ENCODE measurements at places on chromosomes 4 and X.

DNA sequence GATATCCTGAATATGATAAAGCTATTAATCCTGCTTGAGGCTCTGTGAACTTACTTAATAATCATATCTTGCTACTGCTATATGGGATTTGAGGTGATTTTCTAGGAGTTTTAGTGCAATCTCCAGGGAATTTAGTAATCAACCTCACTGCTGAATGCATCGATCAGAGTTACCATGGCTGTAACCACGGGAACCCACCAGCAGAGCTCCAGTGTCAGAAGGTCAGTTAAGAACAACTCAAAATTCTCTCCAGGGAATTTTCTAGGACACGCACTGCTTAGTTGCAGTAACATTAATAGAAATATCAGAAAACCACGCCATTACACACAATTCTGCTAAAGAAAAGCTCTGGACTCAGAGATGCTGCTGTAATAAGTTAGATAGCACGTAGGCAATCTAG lies 1477.2 kb upstream of the TENM3 start:
- DNase-seq = no peak

- DNase-seq = no peak
These were observed 356.7 kb upstream of the DIPK2B start for GRCh38 chrX:45557387-45557786.

- DNase-seq = no peak
These were observed 161.5 kb upstream of the SFRP2 start for GRCh38 chr4:153950100-153950979.

DNA sequence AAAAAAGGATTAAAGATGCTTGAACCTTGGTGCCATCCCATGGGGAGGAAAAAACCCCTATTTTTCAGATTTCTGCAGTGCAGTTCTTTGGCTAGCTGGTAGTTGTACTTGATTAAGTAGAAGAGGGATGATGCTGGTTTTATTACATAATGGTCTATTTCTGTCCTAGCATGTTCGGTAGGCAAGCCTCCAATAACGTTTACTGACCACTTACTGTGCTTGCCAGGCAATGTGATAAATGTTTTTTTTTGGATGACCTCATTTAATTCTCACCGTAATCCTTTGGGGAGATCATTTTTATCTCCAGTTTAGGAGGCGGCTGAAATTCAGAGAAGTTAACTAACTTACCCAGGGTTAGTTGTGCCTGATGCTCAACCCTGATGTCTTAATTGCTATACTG lies 92.1 kb upstream of the RPA4 start:
- DNase-seq = no peak

- DNase-seq = no peak
These were observed 120.1 kb downstream of the MANBA start for GRCh38 chr4:102640669-102641068.

GRCh38 chr4:1051472-1051871 lies 40.0 kb downstream of the FGFRL1 start:
- peak; percentile 67 for DNase-seq

GRCh38 chr4:186149872-186150271 lies 41.5 kb upstream of the CYP4V2 start:
- DNase-seq = peak; percentile 85

DNA sequence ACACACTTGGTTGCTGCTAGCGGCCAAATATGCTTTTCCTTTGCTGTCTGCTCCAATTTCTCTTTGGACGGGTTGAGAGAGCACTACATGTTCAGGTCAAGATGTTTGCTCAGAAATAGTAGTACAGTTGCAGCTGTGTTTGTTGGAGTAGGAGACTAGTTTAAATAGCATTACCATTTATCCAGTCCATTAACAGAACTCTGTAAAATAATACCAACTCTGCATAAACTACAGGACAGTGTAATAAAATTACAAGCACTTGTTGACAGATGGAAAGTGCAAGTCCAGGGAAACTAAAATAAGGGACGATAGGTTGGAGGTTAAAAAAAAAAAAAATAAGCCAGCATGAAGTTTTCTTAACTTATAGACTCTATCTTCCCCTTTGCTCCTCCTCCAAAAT lies 20.2 kb downstream of the SLIT2 start:
- DNase-seq = no peak

DNA sequence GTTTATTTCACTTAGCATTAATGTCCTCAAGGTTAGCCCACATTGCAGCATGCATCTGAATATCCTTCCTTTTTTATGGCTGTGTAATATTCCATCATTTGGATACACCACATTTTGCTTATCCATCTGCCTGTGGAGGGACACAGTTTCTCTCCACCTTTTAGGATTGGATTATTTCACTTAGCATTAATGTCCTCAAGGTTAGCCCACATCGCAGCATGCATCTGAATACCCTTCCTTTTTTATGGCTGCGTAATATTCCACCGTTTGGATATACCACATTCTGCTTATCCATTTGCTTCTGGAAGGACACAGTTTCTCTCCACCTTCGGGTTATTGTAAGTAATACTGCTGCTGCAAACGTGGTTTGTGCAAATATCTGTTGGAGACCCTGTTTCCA lies 110.0 kb downstream of the DHRSX start:
- DNase-seq = no peak

DNA sequence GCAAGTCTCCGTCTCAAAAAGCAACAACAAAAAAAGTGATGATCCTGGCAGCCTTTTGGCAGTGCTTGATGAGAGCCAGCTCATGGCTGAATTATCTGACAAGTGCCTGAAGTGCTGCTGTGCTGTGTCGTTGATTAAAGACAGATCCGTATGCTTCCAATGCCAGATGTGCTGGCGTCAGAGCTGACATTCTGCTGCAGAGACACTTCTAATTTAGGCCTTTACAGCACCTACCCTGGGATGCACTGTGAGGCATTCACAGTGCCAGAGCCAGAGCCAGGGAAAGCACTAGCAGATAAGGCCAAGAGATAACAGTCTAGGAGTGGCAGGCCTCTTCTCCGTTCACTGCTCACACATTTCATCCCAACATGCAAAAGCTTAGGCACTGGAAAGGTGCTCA lies 995.5 kb downstream of the RAB28 start:
- DNase-seq = no peak

GRCh38 chr4:24798036-24798610 lies 2.8 kb downstream of the SOD3 start:
- DNase-seq = no peak

GRCh38 chrX:38861489-38861888 lies 60.2 kb downstream of the MID1IP1 start:
- DNase-seq = no peak

DNA sequence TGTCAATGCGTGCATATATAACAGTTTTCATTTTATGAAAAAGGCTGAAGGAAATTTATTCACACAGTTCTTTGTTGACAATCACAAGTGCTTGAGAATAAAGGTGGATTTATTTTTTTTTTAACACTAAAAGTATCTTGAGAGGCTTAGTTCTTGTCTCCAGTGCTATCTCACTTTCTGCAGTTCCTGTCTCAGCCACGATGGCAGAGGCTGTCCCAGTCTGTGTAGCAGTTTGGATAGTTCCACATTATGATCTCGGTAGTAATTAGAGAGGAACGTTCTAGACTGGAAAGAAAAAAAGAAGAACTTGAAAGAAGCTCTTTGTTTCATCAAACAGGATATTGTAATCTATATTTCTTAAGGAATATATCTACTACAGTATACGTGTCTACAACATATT lies 229.0 kb downstream of the UGT8 start:
- DNase-seq = no peak

DNA sequence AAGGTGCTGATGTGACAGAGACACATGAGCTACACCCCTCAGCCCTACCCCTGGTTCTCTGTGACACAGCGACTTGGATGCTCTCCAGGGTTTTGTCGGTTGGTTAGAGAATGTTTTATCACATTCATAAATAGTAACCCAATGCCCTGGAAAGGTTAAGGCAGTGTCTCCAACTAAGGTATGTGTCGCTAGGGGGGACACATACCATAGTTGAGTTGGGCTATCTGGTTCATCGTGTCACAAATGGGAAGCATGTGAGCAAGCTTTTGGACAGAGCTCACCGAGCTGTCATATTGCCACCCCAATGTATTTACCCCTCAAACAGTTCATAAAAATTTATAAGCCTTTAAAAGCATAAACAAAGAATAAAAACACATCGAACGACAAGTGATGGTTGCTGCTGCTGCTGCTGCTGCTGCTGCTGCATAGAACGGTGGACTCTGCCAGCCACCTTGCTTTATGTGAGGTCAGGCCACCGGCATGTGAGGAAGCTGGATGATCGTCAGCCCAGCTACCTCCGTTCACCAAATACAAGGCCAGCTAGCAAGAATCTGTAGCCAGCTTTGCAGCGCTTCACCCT lies 55.9 kb downstream of the STOX2 start:
- no peak for DNase-seq

GRCh38 chr4:147638942-147639341 lies 21.7 kb downstream of the TMEM184C start:
- no peak for DNase-seq

GRCh38 chr4:135412213-135412612 lies 1210.6 kb upstream of the PABPC4L start:
- no peak for DNase-seq

GRCh38 chrX:124256216-124256615 lies 76.2 kb upstream of the TEX13D start:
- no peak for DNase-seq

GRCh38 chr4:101807351-101807750 lies 16.8 kb downstream of the BANK1 start:
- DNase-seq = no peak

- DNase-seq = no peak
These were observed 10.1 kb upstream of the SASH3 start for GRCh38 chrX:129769467-129770154.

DNA sequence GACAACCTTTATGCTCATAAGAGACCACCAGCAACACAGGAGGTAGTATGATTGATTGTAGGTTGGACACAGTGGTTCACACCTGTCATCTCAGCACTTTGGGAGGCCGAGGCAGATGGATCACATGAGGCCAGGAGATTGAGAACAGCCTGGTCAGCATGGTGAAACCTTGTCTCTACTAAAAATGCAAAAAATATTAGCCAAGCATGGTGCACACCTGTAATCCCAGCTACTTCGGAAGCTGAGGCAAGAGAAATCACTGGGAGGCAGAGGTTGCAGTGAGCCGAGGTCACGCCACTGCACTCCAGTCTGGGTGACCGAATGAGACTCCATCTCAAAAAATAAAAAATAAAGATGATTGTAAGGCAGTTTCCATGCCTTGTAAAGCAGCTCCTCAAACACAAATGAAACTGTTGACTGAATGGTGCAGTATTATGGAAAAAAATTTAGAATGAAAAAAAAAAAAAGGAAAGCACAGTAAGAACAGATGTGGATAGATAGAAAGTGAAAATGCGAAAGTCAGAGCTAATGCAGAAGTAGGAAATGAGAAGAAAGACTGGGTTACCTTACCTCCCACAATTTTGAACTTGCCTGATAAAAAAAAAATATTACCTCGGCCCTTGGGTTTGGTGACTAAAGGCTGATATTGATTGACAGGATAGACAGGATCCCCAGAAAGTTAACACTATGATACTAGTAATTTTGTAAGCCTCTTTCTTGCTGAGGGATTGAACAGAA lies 249.2 kb upstream of the TRAM1L1 start:
- no peak for DNase-seq

DNA sequence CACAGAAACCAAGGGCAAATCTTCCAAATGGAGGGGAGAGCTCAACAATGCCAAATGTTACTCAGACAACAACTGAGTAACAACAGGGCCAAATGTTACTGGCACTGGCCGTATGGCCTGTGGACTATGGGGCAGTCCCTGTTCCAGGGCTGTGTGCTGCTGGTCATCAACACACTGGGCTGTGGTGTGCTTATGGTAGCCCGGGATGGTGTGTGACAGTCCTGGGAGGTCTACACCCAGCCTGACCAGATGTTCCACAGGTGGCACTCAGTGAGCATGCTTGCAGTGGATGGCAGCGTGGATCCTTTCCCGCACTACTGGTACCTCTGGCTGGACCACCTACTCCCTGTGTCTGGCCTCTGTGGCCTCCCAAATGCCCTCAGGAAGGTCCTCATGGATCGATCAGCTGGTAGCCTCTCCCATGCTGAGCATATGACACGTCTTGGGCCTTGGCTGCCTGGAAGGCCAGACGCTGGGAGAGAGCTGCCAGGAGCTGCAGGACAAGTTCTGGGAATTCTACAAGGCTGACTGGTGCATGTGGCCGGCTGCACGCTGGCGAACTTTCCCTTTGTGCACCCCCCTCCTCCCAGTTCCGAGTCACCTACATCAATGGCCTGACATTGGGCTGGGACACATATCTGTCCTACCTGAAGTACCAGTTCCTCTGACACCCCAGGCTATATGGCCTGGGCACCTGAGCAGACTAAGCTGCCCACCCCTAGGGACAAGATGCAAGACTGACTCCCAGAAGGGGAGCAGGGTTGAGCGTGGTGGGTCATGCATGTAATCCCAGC lies 59.7 kb upstream of the IQSEC2 start:
- no peak for DNase-seq

DNA sequence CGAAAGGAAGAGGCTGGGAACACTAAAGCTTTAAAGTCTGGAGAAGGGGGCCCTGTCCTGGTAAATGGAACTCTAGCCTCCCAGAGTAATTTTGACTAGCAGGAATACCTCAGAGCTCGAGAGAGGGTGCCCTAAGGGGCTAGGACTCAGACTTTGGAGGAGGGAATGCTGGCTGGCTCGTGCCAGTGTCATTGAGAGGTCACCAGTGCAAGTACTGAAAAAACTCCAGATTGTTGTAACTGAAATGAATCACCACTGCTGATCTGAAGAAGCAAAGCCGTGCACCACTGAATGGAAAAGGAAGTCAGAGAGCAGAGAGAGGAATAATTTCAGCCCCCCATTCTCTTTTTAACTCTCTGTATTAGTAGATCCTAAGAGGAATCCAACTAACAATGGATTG lies 690.2 kb downstream of the FAT4 start:
- DNase-seq = no peak

DNA sequence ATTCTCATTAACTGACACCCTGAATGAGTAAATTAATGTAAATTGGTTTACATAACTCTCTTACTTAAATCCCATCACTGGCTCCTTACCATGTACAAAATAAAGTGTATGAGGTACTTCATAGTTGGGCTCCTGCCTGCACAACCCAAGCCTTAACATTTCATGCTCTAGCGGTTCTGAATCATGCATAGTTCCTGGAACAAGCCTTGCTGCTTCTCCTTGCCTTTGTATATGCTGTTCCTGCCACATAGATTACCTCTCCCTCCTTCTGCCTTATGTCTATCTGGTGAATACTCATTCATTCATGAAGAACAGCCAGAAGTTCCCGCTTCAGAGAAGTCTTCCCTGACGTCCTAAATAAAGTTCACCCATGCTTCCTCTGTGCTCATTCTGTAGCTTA lies 594.7 kb downstream of the SMARCA1 start:
- DNase-seq = no peak

- DNase-seq = no peak
These were observed 173.7 kb upstream of the LEF1 start for GRCh38 chr4:108342325-108342970.

GRCh38 chr4:87025614-87026041 lies 90.8 kb downstream of the AFF1 start:
- no peak for DNase-seq

GRCh38 chr4:158020734-158021346 lies 152.0 kb downstream of the GASK1B start:
- no peak for DNase-seq

DNA sequence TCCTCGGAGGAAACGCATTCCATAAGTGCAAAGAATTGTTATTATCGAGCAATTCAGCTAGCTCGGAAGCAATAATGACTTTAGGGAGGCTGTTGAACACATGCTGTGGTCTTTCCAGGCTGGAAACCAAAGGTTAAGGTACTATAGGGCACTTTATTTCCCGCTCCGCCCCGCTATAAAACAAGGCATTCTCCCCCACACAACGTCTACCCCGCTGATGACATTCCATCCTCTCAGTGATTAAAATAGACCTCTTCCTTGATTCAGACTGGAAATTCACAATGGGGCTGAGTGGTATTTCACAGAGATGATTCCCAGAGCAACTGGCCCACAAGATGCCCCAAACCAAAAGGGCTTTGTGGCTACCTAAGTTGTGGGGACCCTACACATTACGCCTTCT lies 196.4 kb downstream of the STIM2 start:
- no peak for DNase-seq
